ENCODE measurements at places on chromosomes 2 and 18.
A peak's percentile ranks its signal among the peaks of the same experiment; 100 is the strongest.

DNA sequence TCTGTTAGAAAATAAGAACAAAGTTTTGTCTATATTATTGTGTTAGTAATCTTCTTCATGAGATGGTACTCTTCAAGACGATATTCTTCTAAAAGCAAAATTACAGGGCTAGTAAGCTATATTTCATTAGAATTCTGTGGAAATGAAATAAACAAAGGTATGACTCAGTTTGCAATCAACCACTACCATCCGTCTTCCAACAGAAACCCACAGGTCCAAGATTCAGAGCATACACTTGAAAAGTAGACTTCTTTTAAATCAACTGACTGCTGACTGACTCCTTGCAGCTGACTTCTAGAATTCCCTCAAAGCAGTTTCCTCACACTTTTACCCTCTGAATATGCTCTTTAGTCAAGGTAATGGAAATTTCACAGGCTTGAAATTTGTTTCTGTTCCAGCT, 193.7 kb downstream of the GCA start:
- DNase-seq: no peak

GRCh38 chr2:72834596-72834995, 8.8 kb upstream of the EXOC6B start:
- DNase-seq: no peak

DNA sequence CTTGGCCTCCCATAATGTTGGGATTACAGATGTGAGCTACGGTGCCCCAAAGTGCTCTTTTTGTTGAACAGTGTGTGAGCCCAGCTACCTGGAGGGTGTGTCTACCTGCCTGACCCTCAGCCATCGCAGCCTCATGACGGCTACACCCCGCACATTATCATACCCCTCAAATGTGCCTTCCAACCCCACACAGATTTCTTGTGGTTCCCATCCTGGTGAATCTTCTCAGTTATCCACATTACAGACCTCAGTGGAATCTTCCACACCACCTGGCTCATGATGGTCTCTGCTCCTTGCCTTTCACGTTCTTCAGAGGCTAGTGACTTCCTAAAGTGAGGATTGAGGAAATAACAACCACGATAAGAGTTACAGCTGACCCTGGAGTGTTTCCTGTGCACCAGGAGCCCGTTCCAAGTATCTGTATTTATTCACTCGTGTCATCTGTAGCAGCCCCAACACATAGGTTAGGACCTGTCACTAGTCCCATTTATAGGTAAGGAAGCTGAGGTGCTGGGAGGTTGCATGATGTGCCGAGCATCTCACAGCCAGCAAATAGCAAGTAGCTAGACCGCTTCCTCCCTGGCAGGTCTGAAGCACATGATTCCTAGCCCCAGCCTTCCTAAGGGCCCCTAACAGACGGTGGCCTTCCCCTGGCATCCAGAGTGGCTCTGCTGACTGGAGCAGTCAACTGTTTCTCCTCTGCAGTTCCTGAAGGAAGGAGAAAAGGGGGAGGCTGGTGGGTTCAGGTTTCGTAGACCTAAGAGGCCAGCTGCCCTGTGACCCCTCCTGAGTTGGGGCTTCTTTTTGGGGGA, 47.3 kb downstream of the TCF7L1 start:
- no peak for DNase-seq

- DNase-seq: no peak
Measured at GRCh38 chr2:232798187-232798586, 21.8 kb upstream of the KCNJ13 start.

- DNase-seq: no peak
Measured at GRCh38 chr2:20011276-20012031, 1.0 kb downstream of the MATN3 start.

- no peak for DNase-seq
Measured at GRCh38 chr2:228613133-228613850, 431.8 kb upstream of the SPHKAP start.

DNA sequence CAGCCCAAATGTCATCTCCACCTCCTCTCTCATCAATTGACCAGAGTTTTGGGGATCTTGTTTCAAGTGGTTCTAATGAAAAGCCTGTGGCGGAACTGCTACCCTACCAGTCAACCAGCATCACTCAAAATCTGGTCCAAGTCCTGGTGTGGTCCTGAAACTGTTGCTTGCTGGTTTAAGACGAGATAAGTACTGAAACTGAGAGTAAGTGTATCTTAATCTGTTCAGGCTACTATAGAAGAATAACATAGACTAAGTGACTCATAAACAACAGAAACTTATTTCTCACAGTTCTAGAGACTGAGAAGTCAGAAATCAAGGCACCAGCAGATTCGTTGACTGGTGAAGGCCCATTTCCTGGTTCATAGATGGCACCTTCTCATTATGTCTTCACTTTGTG, 879 bp upstream of the GALNT5 start:
- DNase-seq: peak; percentile 35

- no peak for DNase-seq
Measured at GRCh38 chr2:121906170-121906569, 150.7 kb downstream of the TSN start.

GRCh38 chr2:142038826-142039225, 92.0 kb downstream of the LRP1B start:
- no peak for DNase-seq

- DNase-seq: no peak
Measured at GRCh38 chr18:35134791-35135531, 93.7 kb downstream of the MAPRE2 start.

GRCh38 chr2:11738589-11739436, 7.6 kb upstream of the LPIN1 start:
- no peak for DNase-seq

- no peak for DNase-seq
Measured at GRCh38 chr2:23418461-23418911, 33.5 kb downstream of the KLHL29 start.

- DNase-seq: no peak
Measured at GRCh38 chr2:24543252-24543651, 52.2 kb downstream of the NCOA1 start.

DNA sequence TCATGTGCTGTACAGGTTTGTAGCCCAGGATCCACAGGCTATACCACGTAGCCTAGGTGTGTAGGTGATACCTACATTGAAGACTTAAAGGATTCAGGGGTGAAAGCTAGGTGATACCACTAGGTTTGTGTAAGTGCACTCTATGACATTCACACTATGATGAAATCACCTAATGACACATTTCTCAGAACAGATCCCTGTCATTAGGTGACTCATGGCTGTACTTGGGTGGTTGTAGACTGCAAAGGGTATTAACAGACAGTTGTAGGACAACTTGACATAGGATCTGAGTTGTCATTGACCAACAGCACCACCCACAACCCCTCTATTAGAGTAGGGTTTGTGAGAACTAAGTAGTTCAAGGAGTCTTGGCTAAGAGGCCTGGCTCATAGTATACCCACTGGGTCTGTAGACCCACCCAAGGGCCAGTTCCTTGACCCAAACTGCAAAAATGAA, 27.7 kb upstream of the SMCHD1 start:
- DNase-seq: no peak

DNA sequence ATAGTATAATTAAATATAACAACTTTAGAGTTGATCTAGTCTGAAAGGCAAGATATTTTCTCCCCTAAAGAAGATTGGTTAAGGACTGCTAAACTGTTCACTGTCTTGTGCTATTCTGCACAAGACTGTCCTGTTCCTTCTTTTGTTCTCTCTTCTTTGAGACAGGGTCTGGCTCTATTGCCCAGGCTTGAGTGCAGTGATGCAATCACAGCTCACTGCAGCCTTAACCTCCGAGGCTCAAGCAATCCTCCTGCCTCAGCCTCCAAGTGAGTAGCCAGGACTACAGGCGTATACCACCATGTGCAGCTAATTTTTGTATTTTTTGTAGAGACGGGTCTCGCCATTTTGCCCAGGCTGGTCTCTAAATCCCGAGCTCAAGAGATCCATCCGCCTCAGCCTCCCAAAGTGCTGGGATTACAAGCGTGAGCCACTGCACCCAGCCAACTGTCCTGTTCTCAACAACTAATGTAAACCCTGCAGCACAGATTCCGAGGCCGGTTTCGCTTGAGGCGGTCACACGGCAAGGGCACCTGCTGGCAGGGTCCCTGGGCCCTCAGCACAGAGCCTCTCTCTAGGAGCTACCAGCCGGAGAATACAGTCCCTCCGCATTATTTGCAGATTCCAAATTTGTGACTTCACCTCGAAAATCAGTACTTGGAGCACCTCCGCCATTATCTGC, 16.4 kb downstream of the PXDN start:
- no peak for DNase-seq

- DNase-seq: no peak
Measured at GRCh38 chr2:120709608-120710041, 26.0 kb upstream of the GLI2 start.

DNA sequence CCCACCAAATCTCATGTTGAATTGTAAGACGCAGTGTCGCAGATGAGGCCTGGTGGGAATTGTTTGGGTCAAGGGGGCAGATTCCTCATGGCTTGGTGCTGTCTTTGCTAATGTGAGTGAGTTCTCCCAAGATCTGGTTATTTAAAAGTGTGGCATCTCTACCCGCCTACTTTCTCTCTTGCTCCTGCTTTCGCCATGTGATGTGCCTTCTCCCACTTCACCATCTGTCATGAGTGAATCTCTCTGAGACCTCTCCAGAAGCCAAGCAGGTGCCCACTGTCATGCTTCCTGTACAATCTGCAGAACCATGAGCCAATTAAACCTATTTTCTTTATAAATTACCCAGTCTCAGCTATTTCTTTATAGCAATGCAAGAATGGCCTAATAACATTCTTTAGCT, 246.6 kb upstream of the CDH20 start:
- no peak for DNase-seq

DNA sequence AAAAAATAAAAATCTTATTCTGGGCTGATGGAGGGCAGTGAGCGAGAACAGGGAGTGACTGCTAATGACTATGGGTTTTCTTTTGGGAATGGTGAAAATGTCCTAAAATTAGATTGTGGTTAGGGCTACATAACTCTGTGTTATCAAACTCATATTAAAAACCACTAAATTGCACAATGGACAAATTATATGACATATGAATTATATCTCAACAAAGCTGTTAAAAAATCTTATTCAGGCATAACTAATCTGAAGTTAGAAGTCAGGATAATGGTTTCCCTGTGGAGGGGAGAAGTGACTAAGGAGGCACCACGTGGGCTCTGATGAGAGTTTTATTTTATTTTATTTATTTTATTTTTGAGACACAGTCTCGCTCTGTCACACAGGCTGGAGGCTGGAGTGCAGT, 32.1 kb upstream of the DPP4 start:
- DNase-seq: no peak

DNA sequence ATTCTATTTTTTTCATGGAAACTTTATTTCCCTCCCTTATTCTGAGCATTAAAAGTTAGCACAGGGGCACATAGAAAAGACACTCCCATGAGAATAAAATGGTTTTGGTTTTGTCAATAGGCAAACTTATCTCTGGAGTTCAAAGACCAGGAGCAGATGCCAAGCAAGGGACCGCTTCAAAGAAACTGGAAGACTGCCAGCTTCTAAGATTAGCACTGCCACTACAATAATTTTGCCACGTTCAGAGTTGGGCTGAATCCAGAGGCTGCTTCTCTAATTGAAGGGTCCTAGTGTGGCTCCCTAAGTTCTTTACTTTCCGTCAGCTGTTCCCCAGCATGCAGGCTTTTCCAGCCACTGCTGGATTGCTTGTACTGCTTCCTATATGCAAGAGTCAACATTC, 681.0 kb upstream of the GCFC2 start:
- no peak for DNase-seq

GRCh38 chr2:197268786-197269584, 41.6 kb downstream of the ANKRD44 start:
- DNase-seq: no peak

DNA sequence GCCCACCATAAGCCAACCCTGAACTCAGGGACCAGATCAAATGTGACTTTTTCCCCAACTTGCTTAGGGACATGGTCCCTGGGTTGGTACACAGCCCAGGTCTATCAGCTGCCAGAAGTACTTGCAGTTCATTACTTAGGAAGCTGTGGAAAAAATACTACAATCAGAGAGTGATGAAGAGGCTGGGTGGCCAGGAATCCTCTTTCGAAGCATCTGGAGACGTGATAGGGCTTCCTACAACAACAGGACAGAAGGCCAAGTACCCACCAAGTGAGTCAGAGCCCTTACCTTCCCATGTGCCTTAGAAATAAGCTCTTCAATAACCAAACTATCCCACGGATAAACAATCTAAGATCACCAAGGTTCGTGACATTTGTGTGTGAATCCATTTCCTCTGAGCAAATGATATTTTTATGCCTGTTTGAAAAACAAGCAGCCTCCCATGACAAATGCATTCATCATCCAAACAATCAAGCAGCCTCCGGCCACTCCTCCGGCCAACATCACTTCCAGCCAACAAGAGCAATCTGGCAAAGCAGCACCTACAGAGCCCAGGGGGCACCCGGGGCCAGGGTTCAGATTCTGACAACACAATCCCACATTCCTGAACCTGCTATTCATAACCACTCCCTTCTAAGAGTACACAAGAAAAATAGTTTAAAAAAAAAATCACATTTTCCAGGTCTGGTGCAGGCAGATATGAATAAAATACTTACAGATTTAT, 26.4 kb downstream of the TBC1D8 start:
- DNase-seq: no peak

DNA sequence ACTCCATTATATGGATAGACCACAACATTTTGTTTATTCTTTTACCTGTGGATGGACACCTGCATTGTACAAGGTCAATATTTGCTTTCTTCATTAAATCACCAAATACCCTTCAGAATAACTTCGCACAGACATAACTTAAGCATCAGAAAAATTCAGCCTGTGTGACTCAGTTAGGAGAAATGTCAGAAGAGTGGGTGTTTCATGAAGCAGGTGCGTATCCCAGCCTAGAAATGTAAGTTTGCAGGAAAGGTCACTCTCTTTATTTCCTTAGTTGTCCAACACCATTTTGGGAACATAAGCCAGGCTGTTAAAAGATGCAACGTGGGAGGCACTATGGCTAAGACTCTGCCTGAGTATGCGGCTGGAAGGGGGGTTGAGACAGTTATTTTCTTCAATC, 48.6 kb upstream of the FHL2 start:
- no peak for DNase-seq

DNA sequence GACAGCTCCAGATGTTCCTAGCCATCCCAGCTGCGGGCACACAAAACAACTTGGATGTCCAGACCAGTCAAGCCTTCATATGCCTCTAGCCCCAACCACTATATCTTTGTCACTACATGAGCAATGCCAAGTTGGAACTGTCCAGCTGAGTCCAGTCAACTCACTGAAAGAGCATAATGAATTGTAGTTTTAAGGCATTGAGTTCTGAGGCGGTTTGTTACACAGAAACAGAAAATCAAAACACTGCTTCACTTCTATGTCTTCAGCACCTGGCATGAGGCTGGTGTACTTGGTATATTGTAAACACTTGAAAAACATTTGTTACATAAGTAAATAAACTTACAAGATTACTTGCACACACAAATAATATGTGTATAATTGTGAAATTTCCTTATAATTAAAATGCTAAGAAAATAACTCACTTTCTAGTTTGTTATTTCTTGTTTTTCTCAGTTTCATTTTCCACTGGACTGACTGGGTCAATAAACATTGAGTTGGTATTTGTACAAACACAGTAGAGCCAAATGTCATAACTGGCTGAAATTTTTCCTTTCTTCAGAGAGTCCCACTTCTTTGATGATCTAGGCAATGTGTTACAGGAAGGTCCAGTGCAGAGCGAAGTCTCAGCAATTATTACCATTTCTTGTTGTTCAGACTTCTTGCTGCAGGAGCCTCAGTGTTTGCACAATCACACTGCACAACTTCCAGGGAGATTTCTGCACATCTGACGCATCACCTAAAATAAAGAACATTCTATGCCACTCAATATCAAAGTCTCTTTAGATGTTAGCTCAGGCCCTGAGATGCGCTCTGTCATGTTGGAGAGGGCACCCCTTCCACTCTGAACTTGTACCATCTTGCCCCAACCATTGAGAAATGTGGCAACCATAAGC, 38.2 kb upstream of the DPP4 start:
- DNase-seq: no peak

GRCh38 chr2:160471950-160472349, 21.7 kb downstream of the RBMS1 start:
- DNase-seq: no peak
